Psoas muscle (tissue), 8 donors: ENCODE measurements at places on chromosomes 6 and 20. TPM values are rescaled to one million over a fixed set of nuclear protein-coding genes. Genes with fewer than 3 reads are reported as not detected.

DNA sequence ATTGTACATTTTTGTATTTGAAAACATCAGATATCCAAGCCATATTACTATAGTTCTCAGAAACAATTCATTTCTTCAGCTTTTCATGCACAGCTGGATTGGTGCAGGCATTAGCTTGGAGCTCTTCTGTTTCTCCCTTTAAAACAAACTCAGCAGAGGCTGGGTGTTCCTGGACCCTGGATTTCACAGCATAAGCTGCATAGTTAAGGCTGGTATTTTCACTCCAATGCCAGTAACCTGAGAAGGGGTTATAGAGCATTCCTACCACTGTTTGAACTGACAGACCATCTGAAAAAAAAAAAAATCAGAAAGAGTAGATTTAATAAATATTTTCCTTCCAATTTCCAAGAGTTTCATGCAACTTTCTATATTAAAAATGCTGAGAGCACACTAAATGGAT is 20.1 kb upstream of the FAXC start:
- H3K36me3 ChIP-seq, result no peaks in the 10 kb centered on the region
- H3K4me3 ChIP-seq, result no peak overlapping the region
- no peaks in the 10 kb centered on the region for H3K27me3 ChIP-seq
- no peak overlapping the region for H3K27ac ChIP-seq
- no peaks in the 10 kb centered on the region for H3K4me1 ChIP-seq

DNA sequence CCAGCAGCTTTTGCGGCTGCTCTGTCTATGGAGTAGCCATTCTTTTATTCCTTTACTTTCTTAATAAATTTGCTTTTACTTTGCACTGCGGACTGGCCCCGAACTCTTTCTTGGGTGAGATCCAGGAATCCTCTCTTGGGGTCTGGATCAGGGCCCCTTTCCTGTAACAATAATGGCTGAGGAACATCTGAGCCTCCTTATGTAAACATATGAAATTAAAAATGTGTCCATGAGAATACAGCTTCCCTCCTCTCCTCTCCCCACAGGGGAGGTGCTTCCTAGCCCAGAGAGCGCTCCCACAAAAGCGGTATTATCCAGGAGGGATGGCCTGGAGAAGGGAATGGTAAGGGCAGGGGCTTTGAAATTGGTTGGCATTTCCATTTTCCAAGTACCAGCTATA is 81.1 kb downstream of the PSMG4 start:
- H3K4me1 ChIP-seq, result peaks cover 56% of the 10 kb centered on the region
- no peaks in the 10 kb centered on the region for H3K36me3 ChIP-seq
- no peak for DNase-seq
- H3K27me3 ChIP-seq, result no peaks in the 10 kb centered on the region
- peak overlapping the region; percentile 72 for H3K27ac ChIP-seq

Gene SIGLEC1
- 1.3 TPM for polyA plus RNA-seq

GRCh38 chr6:70413114-70413991 is at the start of gene FAM135A:
Gene FAM135A, plus strand, starts transcription at chr6:70413508. Its CDS starts 14,835 bp downstream, at chr6:70428343.
- no peaks in the 10 kb centered on the region for H3K27me3 ChIP-seq
- peak within 1 kb of the TSS; percentile 72 for H3K27ac ChIP-seq
- DNase-seq, result peak; percentile 97
